ENCODE measurements at places on chromosomes 16 and 17.

DNA sequence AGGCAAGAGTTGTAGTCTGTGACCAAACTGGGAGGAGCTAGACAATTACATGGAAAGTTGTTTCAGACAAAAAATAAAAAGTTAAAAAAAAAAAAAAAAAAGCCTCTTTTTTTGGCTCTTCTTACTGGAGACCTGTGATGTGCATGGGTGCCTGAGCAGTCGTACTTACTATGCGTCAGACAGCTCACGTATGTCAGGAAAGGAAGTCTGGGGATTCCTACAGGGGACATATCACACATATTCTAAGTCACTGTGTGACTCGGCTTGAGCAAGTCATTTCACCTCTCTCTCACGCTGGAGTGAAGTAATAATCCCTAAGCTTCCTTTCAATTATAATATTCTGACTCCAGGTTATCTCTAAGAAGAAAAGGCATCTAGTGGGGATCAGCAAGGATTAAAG, 6.0 kb downstream of the SLFN14 start:
- DNase-seq, result no peak

DNA sequence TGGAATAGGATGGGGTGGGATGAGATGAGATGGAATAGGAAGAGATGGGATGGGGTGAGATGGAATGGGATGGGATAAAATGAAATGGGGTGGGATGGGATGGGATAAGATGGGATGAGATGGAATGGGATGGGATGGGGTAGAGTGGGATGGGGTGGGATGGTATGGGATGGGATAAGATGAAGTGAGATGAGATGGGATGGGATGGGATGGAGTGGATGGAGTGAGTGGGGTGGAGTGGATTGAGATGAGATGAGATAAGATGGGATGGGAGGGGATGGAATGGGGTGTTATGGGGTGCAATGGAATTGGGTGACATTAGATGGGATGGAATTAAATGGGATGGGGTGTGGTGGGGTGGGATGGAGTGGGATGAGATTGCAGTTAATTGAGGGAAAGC, 279.2 kb upstream of the CDH5 start:
- no peak for DNase-seq

- DNase-seq, result no peak
These were observed 8.2 kb upstream of the CIITA start for GRCh38 chr16:10868596-10869469.

DNA sequence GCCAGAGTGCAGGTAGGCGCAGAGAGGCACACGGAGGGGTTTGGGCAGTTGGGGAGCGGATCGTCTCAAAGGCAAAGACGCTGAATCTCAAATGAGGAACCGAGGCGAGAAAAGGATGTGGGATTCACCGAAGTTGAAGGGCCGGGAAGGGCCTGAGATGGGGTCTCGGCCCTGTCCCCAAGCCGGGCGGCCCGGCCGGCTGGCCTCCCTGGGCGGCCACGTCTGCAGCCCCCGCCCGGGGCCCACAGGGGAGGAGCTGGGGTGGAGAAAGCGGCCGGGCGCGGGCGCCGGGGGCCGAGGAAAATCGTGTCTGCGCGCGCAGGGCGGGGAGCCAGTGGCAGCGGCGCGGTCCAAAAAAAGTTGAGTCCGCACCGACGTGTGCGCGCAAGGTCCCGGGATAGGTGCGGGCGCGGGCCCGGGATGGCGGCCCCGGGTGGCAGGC, 458 bp downstream of the SLC12A4 start:
- DNase-seq, result peak; percentile 52

- no peak for DNase-seq
These were observed 314.6 kb upstream of the MAF start for GRCh38 chr16:79914961-79915720.

DNA sequence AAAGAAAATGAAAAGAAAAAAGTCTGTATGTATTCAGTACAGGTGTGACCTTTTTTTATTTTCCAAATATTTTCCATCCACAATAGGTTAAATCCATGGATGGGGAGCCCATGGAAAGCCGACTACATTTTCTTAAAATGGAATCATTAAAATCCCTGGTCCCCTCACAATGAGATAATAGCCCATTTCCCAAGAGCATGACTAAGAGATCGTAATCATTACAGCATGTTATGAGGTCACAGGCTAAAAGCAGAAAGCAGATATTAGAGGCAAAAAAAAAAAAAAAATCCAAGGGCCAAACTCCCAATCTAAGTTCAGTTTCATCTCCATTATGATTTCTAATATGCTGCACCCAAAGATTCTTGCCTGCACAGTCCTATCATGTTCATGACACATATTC, 44.7 kb downstream of the CYTH1 start:
- DNase-seq, result no peak

- DNase-seq, result peak; percentile 34
These were observed 7.5 kb upstream of the C16orf95 start for GRCh38 chr16:87324411-87325275.

- DNase-seq, result no peak
These were observed 31.4 kb downstream of the C16orf54 start for GRCh38 chr16:29714396-29714795.

DNA sequence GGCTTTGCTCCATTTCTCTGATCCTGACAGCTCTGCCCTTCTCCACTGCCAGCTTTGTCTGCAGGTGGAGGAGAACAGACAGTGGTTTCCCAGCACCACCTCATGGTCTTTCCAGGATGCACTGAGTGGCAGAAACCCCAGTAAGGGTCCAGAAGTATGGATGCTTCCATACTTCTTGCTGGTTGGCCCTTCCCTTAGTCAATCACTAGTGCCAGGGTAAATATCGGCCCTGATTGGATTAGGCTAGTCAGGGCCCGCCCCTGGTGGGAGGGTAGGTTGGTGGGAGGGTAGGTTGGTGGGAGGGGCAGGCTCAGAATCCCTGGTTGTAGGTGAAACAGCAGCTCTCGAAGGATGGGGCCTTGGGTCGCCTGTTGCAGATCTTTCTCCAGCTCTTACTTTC, 10.2 kb downstream of the RNF213 start:
- peak; percentile 66 for DNase-seq

- DNase-seq, result no peak
These were observed 785.6 kb upstream of the SOX9 start for GRCh38 chr17:71335212-71335611.

DNA sequence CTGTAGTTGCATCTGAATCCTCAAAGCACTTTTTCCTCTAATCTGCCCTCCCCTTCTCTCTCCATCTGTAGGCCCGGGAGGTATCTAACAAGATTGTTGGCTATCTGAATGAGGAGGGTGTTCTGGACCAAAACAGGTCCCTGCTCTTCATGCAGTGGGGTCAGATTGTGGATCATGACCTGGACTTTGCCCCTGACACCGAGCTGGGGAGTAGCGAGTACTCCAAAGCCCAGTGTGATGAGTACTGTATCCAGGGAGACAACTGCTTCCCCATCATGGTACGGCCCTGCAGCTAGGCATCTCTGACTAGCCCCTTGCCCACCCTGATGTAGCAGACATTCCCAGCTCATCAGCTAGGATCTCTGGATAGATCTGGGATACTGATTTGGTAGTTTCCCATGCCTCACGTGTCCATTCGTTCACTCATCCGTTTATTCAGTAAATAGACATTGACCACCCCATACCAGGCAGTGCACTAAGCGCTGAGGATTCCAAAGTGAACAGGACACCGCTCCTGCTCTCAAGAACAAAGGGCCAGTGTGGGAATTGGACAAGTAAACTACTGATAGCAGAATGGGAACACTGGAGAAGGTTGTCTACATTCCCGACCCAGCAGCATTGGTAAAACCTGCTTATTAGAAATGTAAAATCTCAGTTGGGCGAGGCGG, 12.1 kb downstream of the LPO start:
- no peak for DNase-seq

GRCh38 chr17:65797809-65798208, 236.4 kb upstream of the AXIN2 start:
- peak; percentile 38 for DNase-seq

DNA sequence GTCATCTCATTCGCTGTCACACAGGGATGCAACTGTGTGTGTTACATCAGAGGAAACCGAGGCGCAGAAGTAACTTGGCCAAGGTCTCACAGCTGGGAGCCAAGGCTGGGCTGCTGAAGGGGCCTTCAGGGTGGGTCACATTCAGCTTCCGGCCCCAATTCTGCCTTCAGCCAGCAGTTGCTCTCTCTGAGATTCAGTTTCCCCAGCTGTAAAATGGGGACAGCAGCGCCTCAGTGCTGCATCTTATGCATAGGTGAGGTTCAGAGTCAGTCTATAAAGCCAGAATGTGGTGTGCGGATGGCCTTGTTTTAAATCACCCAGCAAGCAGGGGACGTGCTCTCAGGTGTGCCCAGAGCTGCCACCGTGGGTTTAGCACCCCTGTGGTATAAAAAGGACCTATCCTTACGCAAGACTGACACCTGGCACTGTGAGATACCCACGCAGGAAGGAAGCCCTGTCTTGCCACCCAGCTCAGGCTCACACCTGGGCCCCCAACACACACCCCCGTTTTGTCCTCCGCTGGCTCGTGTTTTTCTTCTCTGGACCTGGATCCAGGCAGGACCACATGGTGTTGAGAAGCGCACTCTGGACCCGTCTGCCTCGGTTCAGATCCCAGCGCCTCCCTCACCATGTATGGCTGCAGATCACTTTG, 94.6 kb upstream of the GSE1 start:
- DNase-seq, result no peak

DNA sequence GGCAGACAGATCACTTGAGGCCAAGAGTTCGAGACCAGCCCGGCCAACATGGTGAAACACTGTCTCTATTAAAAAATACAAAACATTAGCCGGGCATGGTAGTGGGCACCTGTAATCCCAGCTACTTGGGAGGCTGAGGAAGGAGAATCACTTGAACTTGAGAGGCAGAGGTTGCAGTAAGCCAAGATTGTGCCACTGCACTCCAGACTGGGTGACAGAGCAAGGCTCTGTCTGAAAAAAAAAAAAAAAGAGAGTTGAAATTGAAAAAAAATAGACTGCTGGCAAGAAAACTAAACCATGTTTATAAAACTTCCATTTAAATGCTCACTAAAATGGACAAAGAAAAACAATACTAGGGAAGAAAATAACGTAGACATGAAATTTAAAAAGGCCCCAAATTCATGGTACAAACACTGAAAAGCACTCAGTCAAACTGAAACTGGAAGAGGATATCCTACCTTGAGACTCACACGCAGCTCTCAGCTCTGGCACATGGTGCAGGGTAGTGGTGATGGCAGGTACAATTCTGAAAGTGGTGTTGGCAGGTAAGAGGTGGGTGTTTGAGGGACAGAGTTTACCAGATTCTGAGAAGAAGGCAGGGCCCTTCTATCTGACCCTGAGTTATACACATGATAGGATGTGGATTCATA, 19.3 kb downstream of the CNTROB start:
- DNase-seq, result peak; percentile 56

GRCh38 chr16:30760577-30761426, 1.1 kb downstream of the CFAP119 start:
- no peak for DNase-seq

- no peak for DNase-seq
These were observed 361.6 kb downstream of the WWOX start for GRCh38 chr16:78461087-78461486.

DNA sequence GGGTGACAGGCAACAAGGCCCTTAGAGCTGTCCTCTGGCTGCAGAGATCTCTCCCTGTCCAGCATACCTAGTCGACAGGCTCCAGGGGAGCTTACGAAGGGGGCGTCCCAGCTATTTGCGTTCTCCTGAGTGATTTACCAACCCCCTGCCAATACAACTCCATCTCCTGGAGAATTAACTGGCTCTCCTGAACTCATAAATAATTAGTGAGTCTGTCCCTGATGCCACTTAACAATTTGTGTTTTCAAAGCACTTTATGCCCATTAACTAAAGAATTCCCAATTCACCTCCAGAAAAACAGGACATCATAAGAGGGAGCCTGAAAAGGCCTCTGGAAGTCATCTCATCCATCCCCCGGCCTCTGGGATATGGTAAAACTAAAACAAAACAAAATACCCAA, 26.7 kb downstream of the SDK2 start:
- DNase-seq, result no peak

DNA sequence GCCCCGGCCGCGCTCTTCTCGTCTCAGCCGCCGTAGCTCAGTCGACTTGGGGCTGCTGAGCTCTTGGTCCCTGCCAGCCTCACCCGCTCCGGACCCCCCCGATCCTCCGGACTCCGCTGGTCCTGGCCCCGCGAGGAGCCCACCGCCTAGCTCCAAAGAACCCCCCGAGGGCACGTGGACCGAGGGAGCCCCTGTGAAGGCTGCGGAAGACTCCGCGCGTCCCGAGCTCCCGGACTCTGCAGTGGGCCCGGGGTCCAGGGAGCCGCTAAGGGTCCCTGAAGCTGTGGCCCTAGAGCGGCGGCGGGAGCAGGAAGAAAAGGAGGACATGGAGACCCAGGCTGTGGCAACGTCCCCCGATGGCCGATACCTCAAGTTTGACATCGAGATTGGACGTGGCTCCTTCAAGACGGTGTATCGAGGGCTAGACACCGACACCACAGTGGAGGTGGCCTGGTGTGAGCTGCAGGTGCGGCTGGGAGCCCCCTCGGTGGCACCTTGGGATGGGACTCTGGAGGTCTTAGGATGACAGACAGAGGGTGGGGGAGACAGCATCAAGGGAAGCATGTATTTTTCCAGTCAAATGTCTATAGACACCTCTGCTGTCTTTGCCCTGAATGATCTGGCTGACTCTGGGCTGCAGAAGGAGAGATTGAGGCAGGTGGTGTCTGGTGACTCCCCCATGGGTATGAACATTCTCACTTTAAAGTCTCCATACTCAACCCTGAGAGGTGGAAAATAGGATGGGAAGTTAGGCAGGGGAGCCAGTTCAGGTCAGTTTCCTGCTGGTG, 635 bp downstream of the WNK4 start:
- DNase-seq, result no peak

- DNase-seq, result no peak
These were observed 129.7 kb upstream of the GSE1 start for GRCh38 chr16:85483424-85483823.

All from activated CD4-positive, alpha-beta T cell treated with anti-CD3 and anti-CD28 coated beads, Interleukin-2, amount 50 U/mL, for 48 hours (primary cell).